ENCODE measurements at places on chromosomes 12 and 14. TPM values are rescaled to one million over a fixed set of nuclear protein-coding genes. Genes with fewer than 3 reads are reported as not detected.

DNA sequence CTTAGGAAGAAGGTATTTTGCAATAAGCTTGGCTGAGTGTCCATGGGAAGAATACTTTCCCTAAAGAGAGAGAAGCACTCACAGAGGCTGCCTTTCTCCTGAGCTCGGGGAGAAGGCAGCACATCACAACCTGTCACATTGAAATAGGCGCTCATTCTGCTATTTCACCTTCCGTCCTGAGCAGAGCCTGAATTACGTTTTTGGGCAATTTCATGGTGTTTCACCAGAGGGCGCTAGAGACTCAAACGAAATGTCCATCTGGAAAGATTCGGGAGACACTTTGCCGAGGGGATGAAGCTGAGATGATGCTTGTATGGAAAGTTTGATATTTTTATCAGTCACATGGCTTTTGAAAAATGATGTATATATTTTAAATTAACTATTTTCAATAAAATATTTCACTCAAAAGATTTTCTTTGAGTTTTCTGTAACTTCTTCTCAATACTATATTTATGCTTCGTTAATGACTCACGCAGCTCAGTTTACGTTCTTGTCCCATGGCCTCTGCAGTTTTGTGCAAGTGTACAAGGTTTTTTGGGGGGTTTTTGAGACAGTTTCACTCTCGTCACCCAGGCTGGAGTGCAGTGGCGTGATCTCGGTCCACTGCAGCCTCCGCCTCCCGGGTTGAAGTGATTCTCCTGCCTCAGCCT, 17.4 kb upstream of the B4GALNT3 start:
- DNase-seq: no peak

GRCh38 chr14:103522649-103523574, at the start of gene CKB:
TSS of gene CKB (minus strand) at chr14:103522830. CDS start at chr14:103522493, 337 bp downstream.
- peak; percentile 87 for DNase-seq

- DNase-seq: no peak
Measured at GRCh38 chr12:43329375-43329774, 222.6 kb downstream of the ADAMTS20 start.

HHIPL1 gene
- 1.1 TPM for total RNA-seq

- DNase-seq: no peak
Measured at GRCh38 chr14:34172550-34173368, 221.9 kb upstream of the EGLN3 start.

HOXC11 gene
- total RNA-seq: not detected

KRT78 gene
- total RNA-seq: not detected

DNA sequence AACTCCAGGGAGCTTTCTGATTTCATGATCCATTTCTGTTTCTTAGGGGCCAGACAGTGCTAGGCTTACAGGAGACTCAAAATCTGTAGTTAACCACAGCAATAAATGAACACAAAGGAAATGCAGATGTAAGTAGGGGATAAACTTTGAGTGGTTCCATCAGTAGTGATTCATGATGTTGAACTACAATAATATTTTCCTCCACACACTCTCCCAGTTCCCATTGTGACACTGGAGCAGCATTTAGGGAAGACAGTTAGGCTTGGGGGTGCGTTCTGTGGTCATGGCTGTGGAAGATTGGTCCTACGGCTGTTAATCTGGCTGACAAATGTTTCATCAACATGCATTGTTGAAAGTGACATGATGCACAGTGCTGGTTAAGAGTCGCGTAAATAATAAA, 66.9 kb downstream of the HMGA2 start:
- no peak for DNase-seq

- DNase-seq: no peak
Measured at GRCh38 chr12:72264548-72265175, 7.5 kb upstream of the TRHDE start.

MYO1H gene
- total RNA-seq: not detected

GRCh38 chr12:133201888-133202287, 20.6 kb downstream of the ZNF268 start:
- no peak for DNase-seq

DNA sequence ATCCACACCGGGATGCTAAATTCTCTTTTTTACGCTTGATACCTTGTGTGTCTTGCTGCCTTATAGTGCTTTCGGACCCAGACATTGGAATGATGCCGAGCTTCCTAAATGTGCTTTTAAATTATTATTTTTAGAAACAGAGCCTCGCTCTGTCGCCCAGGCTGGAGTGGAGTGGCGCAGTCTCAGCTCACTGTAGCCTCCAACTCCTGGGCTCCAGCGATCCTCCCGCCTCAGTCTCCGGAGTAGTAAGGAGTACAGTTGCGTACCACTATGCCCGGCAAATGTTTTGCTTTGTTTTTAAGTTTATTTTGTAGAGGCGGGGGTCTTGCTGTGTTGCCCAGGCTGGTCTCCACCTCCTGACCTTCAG, 489 bp upstream of the EML5 start:
- no peak for DNase-seq

CRACR2A gene
- total RNA-seq: 69.7 TPM

DNA sequence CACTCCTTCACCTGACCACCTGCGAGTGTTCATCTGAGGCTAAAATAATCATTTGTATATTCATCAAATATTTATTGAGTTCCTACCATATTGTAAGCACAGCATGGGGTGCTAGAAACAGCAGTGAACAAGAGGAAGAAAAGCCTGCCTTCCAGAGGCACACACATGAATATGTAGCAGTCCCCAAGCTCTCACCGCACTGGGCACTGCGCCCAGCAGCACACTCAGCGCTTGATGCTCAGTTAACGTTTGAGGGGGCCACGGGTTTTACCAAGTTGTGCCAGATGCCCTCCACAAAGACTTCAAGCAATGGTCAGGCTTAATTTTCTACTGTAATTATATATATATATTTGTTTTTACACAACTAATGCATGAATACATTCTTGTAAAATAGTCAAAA, 52.0 kb downstream of the HELB start:
- DNase-seq: no peak

DNA sequence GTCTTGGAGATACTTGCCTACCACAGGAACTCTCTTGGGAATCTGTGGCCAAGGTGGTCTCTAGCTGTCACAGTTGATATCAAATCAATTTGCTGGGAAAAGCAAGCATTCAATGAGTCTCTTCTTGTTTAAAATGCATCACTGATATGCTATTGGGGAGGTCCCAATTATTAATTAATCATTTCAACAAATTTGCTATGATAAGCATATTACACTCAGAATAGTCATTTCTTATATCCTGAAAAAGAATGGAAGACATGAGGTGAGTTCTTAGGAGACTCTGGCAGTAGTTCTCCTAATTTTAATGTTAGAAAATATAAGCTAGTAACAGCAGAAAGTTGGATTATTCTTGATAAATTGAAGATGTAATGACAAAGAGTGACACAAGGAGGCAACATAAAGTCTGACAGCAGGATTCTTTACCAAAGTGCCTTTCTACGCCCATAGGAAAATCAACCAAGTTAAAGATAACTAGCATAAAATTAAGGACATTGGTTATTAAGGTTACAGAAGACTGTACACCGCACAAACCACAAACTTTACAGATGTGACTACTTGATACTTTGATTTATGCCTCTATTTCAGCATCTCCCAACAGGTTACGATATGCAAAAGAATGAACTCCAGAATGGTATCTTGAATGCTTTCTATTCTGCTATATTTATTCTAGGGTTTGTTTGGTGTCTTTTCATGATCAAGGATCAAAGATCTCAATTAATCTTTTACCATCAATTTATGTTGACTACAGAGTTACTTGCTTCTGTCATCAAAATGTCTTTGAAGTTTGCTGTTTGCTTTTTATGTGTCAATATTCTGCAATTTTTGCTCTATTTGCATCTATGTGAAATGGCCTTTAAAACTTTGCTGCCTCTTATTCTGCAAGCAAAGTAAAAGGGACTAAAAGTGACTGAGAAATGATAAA, 349.6 kb upstream of the CLEC14A start:
- no peak for DNase-seq

- DNase-seq: no peak
Measured at GRCh38 chr12:40693207-40693821, 1.1 kb downstream of the CNTN1 start.

TAS2R8 gene
- not detected for total RNA-seq

- no peak for DNase-seq
Measured at GRCh38 chr12:76688631-76689030, 75.3 kb upstream of the ZDHHC17 start.

HOXC12 gene
- total RNA-seq: not detected

GRCh38 chr14:90568405-90568804, 171.6 kb downstream of the CALM1 start:
- DNase-seq: no peak

DNA sequence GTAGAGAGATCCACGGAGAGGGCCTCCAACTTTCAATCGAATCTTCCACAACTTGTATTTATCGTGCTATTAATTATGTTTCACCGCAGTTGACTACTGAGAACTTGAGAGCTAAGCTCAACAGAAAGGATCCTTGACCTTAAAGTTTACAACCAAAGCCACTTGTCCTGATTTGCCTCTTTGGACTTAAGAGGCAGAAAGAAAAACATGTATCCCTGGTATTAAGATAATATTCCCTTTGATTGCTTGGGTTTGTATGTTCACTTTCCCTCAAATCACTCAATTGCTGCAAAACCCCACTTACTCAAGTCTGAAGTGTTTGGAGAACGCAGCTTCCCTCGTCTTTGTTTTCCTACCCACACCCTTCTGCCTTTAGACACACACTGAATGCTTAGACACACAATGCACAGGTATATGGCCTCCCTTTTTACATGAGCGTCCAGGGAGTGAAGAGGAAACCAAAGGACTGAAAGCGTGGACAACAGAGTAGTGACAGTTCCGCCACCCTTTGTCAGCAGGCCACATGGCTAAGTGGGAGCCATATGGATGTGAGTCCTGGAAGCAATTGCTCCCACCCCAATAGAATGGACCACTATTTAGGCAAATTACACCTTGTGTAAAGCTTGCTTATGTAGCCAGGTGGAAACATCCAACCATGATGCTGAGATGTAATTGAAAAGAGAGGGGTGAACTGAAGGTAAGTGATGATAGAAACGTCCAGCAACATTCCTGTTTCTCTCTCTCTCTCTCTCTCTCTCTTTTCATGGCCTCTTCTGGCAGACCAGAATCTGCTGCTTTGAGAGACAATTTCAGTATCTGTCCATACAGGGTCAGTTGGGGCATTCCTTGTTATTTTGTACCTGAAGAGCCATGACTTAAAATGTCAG, 1.4 kb upstream of the PKP2 start:
- no peak for DNase-seq

GRCh38 chr14:92747701-92748258, 647 bp downstream of the LGMN start:
- no peak for DNase-seq

DNA sequence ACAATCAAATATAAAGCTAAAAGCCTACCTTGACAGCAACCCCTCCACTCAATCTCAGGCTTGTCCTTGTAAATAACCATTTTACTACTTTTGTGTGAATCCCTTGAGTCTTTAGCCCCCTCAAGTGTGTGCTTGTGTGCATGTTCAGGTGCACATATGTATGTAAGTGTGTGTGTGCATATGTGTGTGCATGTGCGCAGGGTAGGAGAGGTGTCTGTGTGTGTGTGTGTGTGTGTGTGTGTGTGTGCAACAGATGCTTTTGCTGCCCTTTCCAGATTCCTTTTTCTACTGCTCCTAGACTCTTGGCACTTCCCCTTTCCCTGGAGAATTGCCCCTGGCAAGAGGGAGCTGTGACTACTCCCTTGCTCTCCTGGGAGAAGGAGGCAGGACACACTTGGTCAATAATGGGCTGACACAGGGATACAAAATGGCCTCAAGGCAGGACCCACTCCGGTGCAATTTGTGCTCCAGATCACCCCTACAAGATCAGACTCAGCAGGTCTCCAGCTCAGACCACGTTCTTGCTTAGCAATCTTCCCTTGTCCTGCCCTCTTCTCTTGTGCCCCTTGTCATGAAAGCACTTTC, 73.4 kb downstream of the IFNG start:
- DNase-seq: no peak

- DNase-seq: no peak
Measured at GRCh38 chr12:66020481-66020880, 110.1 kb downstream of the LLPH start.

DPF3 gene
- 21.9 TPM for total RNA-seq
